ENCODE measurements at places on chromosomes 1 and 21.

GRCh38 chr1:78918157-78918556 is 88.4 kb downstream of the ADGRL4 start:
- DNase-seq = no peak

- DNase-seq = no peak
These were observed 3.8 kb downstream of the RAB3B start for GRCh38 chr1:51986718-51987117.

GRCh38 chr1:63199706-63200335 is 122.5 kb upstream of the FOXD3 start:
- no peak for DNase-seq

- no peak for DNase-seq
These were observed 55.7 kb downstream of the RGS5 start for GRCh38 chr1:163147019-163147418.

DNA sequence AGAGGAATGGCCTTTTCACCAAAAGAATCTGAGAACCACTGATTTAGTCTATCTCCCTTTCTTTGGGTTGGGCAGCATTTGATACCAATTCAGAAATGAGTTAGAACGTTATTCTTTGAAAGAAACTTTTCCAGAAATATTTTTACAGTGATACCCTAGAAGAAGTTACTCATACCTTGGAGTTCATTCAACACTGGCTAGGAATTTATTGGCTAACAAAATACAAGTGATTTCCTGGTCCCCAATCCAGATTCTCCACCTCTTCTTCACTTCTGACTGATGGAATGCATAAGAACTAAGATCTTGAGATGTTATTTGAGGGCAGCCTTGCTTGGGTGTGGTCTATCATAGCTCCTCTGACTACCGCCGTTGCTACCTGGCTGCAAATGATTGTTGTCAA is 9.4 kb downstream of the C1orf162 start:
- no peak for DNase-seq

DNA sequence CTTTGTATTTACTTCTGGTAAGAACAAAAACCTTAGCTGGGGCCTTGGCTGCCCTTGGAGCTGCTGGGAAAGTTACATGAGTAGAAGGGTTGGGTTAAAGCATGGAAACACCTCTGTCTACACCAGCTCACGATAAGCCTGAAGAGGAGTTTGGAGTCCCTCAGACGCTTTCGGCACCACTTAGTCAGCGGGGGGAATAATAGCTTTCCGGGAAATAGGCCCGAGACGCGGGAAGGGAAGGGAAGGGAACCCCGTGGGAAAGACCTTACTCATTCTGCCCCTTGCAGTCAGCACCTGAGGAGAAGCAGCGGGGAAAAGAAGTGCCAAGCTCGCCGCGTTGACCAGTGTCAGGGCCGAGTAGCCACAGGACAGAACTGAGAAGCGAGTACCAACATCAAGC is 66.4 kb upstream of the PDE9A start:
- DNase-seq = no peak

DNA sequence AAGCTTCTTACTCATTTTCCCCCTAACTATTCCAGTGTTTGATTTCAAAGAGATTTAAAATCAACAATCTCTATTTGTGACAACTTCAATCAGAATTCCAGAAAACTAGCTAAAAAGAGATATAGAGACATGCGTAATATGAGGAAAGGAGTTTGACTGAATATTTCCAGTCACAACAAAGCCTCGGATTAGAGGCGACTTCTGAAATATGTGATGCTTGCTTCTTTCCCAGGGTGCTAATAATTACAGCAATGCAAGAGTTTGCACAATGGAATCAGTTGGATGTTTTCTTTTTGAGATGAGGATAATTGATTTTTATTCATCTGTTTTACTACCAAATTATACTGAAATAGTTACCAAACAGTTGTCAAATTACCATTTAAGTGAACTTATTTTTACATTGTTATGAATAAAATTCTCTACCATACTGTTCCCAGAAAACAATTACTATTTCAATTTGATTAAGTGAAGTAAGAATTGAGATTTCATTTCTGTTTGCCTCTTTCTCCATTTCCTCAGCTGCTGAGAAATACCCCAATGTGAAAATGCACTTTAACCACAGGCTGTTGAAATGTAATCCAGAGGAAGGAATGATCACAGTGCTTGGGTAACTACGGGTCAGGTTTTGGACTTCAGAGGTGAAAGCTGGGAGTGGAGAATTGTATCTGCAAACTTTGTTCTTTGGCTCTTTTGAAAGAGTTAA is 28.1 kb downstream of the KMO start:
- DNase-seq = no peak

DNA sequence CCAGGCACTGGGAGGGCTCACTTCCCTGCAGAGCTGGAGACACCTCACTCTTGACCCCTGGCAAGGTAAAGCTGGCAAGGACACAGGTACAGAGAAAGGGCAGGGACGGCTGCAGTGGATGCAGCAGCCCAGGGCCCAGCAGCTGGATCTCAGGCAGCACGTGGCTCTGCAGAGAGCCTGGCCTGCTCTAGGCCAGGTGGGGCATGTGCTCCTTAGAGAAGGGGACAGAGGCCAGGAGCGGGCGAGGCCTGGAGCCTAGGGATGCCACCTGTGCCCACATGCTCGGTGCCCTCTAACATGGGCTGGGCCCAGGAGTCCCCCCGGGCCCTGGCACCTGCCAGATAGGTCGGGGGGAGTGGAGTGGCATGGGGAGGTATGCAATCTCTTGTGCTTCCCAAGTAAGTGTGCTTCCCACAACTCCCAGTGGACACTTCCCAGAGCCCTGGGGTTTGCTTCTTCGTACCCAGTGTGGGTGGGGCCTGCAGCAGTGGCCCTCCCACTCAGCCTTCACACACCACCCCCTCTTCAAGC is 30.0 kb downstream of the WNT3A start:
- DNase-seq = no peak

DNA sequence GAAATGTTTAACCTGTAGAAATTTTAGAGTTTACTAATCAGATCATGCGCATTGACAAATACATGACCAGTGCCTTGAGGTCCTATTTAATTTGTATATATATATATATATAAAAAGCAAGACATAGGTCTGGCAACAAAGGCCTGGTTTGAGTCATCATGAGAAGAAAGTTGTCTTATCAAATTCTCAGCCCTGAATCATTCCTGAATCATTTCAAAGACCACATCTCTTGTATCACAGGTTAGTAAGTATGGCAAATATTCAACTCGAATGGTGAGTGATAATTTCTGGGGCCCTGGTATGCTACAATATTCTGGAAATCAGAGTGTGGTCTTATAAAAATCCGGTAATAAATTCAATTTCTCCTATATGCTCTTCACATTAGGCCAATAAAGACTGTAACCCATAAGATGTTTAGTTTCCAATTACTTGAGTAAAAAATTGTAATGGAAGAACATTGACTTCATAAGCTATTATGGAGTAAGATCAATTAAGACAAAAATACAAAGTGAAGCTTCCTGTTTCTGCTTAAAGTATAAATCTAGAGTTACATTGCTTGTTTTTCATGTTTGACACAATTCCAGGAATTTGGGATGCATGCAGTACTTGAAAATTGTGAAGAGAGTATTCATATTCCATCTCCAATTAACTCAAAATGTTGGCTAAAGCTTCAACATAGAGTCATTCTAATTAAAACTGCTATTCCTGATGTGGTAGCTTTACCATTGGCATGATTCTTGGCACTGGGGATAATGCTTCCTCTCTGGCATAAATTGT is 309.4 kb downstream of the BRINP3 start:
- DNase-seq = no peak

GRCh38 chr1:2508180-2508579 is 18.2 kb downstream of the PANK4 start:
- DNase-seq = no peak

DNA sequence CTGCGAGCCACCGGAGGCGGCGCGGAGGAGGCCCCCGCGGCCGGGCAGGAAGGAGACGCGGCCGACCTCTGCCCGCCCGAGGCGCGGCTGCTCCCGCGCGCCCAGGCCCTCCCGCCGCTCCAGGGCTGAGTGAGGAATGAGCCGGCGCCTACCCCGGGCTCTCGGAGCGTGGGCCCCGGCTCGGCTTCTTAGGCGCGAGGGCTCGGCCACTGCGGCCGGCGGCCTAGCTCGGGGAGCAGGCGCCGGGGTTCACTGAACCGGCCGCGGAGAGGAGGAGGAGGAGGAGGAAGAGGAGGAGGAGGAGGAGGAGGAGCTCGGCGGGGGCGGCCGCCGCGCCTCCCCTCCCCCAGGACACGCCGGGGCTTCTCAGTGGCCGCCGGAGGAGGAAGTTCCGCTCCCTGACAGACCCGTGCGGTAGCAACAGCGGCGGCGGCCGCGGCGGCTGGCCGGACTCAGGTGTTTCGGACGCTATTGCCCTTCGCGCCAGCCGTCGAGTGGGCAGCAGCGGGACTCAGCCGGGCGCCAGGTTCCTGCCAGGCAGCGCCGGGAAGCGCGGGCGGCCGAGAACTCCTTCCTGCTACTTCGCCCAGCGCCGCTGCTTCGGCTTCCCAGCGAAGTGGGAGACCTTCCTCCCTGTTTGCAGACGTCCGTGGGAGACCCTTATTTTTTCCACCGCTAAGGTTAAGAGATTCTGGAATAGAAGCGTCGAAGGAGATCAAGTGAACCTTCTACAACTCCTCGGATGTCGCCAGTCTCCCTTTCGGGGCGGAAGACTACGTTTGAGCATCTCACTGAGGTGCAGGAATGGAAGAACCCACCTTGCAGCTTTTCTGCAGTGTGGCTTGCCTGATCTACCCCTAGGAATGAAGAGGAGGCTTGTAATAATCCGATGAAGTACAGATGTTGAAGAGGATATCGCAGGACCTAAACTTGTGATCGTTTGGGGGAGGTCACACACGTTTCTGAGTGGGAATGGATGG is at the start of gene MAN1A2:
MAN1A2 (plus strand) TSS at position 404 of the 980 bp plus-strand sequence. CDS start 735 bp downstream, outside the sequence.
- DNase-seq = no peak

DNA sequence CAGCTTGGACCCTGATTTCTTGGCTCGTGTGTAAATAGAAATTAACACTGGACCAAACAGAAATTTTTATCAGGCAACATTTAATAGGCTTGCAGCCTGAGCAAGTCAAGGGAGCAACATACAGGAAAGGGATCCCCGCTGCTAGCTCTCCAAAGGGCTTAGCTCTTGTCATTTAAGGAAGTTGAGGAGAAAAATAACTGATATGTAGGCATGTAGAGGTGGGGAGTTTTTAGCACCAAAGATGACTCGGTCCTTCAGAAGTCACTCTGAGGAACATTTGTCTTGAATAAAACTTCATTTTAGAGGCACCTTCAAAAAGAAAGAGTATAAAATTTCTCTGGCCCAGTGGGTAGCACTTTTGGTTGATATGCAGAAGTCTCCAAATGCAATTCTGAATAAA is 27.1 kb downstream of the GBP2 start:
- DNase-seq = no peak

DNA sequence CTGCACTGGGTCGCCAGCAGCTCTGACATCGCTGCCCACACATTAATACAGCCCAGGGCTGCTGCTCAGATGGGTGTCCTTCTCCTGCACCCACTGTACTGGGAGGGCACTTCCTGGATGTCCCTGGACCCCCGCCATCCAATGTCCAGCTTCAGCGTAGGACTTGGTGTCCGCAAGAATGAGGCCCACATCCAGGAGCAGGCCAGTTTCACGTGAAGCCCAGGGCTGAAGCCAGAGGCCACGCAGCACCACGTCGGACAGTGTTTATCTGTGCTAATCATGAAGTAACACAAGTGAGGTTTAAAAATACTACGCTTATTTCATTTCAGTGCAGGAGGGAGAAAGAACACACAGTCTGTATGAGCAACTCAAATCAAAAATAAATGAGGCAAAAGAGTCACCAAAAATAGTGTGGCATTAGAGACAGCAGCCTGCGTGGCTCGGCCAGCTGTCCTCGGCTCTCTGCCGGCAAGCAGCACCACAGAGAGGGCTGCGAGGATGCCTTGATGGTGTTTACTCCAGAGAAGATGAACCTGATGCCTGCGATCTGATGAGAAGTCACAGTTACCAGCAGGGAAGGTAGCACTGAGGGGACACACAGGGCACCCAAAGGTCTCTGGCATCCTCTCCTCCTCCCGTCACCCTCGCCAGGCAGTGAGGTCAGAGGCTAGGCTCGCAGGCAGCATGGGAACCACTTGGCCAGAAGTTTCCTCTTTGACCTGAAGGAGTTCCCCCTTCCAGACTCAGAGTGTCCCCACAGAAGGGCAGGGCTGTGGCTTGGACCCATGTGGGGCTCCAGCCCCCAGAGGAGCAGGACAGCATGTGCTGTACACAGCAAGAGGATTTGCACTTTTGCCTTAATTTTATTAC is 22.1 kb upstream of the NPHP4 start:
- DNase-seq = no peak

DNA sequence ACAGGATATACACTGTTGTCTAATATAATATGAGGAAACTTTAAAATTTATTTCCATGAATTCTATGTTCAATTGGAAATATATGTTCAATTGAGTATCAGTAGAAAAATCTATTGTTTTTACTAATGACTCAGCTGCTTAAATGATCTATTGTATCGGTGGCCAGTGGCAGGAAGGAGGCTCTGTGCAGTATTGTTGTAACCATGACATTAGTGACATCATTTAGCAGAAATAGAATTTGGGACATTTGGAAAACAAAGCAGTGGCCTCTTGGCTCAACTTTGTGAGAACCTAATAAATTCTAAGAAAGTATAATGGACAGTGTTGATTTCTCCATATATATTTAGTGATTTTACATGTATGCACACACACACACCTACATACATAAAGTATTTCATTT is 257.4 kb downstream of the PDE4B start:
- DNase-seq = no peak

- DNase-seq = no peak
These were observed 22.7 kb upstream of the GNG12 start for GRCh38 chr1:67855961-67856360.

- DNase-seq = no peak
These were observed 151.9 kb upstream of the COL6A1 start for GRCh38 chr21:45829668-45830067.

- DNase-seq = no peak
These were observed 27.5 kb upstream of the ZC3H12A start for GRCh38 chr1:37446874-37447273.

- no peak for DNase-seq
These were observed 188.0 kb downstream of the GRIK3 start for GRCh38 chr1:36846357-36846756.

DNA sequence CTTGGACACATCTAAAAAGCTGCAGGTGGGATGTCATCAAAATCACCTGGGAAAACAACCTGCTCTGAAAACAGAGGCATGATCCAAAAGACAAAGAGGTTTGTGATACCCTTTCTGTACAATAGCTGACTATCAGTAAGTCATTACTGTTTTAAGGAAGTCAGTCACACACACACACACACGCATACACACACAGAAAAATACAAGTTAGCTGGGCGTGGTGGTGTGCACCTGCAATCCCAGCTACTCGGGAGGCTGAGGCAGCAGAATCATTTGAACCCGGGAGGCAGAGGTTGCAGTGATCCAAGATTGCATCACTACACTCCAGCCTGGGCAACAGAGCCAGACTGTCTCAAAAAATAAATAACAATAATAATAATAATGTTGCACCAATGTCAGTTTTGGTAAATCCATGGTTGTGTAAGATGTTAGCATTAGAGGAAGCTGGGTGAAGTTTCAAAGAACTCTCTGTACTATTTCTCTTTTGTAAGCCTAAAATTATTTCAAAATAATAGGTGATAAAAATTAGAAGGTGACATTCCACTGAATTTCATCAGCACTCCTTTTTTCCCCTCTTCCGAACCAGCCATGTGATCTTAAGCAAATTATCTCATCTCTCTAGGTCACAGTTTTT is 9.9 kb upstream of the HLCS start:
- no peak for DNase-seq

GRCh38 chr1:178451529-178451928 is 45.2 kb downstream of the CLEC20A start:
- no peak for DNase-seq
